ENCODE measurements at places on chromosomes 12 and 14. TPM values are rescaled to one million over a fixed set of nuclear protein-coding genes. Genes with fewer than 3 reads are reported as not detected.
A peak's percentile ranks its signal among the peaks of the same experiment; 100 is the strongest.

GRCh38 chr12:12319451-12320183 is 30.4 kb downstream of the MANSC1 start:
- DNase-seq = no peak

DNA sequence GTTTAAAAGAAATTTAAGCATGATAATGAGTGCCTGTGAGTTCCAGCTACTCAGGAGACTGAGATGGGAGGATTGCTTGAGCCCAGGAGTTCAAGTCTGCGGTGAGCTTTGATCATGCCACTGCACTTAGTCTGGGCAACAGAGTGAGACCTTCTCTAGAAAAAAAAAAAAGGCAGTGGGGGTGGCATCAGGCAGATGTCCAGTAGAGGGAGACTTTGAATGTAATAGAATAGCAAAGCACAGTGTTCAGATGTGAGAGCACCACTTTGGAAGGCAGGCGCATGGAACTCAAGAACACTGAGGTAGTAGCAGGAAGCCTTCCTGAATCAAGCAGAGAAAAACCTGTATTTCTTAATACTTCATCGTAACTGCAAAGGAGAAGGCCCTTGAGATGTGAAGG is 394.5 kb upstream of the GARIN6 start:
- DNase-seq = peak; percentile 4

- DNase-seq = no peak
Observed at GRCh38 chr12:89098441-89099112, 253.7 kb downstream of the DUSP6 start.

DNA sequence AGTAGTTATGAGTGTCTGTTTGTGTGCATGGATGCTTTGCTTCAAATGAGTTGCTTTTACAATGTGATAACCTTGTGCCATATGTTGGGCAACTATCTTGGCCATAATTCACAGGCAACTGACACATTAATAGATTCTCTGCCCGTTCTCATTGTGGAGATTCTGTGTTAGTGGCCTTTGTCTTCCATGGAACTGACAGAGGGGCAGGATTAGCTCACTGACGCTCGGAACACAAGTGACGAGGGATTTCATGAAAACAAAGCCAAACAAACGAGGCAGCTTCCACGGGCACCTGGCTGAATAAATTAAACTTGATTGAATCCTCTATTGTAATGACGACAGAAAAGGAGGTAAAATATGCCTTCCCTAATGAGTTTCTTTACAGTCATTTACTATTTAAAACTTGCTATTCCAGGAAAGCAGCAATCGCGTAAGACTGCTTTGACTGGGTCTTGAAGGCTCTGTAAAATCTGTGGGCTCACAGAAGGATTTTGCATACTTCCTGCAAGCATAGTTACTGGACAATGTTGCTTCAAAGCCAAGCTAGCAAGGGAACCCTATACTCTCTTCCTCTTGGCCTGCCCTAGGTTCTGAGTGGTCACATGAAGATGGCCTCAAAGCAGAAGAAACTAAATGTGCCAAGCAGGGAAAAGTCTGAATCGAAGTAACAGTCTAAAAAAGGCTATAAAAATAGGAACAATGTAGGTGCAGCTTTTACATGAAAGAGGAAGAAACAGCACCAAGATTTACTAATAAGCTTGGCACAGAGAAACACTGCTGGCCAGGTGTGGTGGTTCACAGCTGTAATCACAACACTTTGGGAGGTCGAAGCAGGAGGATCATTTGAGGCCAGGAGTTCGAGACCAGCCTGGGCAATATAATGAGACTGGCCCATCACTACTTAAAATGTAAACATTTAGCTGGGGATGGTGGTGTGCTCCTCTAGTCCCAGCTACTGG is 28.1 kb upstream of the SINHCAF start:
- peak; percentile 14 for DNase-seq

Gene PTPN6
- 0.31 TPM for total RNA-seq

Gene MANSC4
- not detected for total RNA-seq

Gene LALBA
- not detected for total RNA-seq

Gene DACT1
- 1.7 TPM for total RNA-seq

Gene IL31
- total RNA-seq = not detected
